GM20000 (cell line): ENCODE measurements at places on chromosomes 6 and 20.

GRCh38 chr20:38130687-38131587 lies 34.1 kb downstream of the TGM2 start:
- no peak for DNase-seq

GRCh38 chr20:53855733-53856132 lies 214.7 kb downstream of the BCAS1 start:
- no peak for DNase-seq

GRCh38 chr6:53546281-53546680 lies 1.4 kb upstream of the GCLC start:
- no peak for DNase-seq

GRCh38 chr20:775679-776135 lies 7.4 kb upstream of the SLC52A3 start:
- DNase-seq = no peak

DNA sequence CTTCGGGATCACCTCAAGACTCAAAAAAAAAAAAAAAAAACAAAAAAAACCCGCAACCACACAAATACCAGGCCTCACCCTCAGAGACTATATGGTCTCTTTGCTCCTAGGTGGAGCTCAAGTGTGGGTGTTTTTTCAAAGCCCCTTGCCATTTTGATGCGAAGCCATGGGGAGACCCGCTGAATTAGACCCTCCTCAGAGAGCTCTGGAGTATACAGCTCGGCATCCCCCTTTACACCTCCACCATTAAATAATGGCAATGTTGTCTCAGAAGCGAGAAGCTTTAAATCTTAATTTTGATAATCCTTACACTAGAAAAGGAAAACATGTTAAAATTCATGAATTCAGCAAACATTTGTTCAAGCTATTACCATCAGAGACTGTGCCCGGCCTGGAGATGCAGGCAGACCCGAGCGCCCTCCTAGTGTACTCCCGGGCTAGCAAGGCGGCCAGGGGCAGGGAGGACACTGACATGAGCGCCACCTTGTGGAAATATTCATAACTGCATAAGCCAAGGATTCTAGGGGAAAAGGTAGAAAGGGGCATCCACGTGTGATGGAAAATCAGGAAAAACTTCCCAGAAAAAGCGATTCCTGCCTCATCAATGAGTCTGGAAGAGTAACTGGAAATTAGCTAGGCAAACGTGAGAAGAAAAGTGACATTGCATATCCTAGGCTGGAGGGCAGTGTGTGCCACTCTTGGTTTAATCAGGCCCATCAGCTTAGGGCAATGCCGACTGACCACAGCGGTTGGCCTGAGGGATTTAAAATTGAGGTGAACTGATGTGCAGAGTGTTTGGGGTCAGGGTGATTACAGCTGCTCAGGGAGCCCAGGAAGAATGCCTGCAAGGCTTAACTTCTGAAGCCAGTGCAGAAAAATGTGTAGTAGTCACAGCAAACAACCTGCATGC lies 72.5 kb downstream of the B3GAT2 start:
- peak; percentile 78 for DNase-seq

GRCh38 chr6:138795809-138796603 lies at the start of gene ECT2L:
TSS of gene ECT2L (plus strand) at chr6:138796087. CDS start at chr6:138813275, 17,188 bp downstream.
- DNase-seq = no peak

DNA sequence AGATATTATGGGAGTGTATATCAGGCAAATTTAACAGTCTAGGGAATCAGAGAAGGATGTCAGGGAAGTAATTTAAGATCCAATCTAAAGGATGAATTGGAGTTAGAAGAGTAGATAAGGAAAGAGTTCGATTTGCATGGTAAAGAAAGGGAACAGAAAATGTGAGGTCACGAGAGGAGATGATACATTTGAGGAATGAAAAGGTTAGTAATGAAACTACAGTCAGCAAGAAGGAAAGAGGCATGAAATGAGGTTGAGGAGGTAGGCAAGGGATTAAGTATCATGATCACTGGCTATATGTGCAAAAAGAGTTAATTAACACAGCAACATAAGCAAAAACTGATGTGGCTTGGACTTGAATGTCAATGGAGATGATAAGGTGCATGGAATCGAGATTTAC lies 22.4 kb downstream of the ZNF318 start:
- no peak for DNase-seq

DNA sequence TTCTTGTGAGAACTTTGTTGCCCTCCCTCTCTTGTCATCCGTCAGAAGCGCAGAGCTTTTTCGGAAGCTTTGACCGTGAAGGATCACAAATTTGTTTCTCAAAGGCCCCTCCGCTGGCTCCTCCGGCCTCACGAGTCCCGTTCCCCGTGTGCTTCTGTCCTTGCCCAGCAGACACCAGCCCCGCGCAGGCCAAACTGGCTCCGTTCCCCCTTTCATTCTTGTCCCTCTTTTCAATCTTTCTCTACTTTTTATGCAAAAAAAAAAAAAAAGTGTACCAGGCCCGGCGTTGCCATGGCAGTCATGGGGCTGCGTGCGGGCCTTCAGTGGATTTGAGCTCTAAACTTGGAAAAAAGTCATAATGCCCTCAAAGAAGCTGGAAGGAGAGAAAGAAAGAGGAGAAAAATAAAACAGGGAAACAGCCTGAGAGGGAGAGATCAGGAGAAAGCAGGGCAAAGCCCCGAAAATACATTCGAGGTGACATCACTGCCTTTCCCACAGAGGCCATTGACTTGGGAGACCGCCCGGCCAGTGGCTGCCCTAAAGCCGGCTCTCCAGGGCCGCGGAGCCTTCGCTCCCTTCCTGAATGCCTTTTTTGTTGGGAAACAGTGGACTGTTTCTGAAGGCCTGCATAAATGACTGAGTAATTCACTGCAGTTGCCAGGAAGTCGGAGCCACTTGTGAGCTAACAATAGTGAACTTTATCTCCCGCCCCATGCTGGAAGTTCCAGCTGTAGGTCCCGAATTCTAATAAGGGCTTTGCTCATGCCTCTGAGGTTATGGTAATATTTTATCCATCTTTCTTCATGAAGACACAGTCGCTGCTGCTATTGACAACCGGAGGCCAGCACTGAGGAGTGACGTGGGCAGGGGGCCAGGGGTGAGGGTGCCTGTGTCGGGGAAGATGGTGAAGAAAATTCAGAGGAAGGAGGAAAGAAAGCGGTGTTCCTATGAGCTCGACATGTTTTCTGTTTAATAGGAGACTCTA lies 670.9 kb downstream of the QKI start:
- DNase-seq = no peak

- no peak for DNase-seq
Measured at GRCh38 chr6:104995989-104996617, 39.2 kb downstream of the LIN28B start.

GRCh38 chr6:37713529-37714119 lies 15.9 kb upstream of the MDGA1 start:
- DNase-seq = no peak

DNA sequence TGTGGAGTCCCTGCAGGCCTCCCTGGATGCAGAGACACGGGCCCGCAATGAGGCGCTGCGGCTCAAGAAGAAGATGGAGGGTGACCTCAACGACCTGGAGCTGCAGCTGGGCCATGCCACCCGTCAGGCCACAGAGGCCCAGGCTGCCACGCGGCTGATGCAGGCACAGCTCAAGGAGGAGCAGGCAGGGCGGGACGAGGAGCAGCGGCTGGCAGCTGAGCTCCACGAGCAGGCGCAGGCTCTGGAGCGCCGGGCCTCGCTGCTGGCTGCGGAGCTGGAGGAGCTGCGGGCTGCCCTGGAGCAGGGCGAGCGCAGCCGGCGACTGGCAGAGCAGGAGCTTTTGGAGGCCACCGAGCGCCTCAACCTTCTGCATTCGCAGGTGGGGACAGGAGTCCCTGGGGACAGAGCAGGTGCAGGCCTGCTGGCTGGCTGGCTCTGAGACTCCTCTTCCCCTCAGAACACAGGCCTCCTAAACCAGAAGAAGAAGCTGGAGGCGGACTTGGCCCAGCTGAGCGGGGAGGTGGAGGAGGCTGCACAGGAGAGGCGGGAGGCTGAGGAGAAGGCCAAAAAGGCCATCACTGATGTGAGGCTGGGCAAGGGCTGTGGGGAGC lies 44.7 kb downstream of the MYH7B start:
- no peak for DNase-seq

DNA sequence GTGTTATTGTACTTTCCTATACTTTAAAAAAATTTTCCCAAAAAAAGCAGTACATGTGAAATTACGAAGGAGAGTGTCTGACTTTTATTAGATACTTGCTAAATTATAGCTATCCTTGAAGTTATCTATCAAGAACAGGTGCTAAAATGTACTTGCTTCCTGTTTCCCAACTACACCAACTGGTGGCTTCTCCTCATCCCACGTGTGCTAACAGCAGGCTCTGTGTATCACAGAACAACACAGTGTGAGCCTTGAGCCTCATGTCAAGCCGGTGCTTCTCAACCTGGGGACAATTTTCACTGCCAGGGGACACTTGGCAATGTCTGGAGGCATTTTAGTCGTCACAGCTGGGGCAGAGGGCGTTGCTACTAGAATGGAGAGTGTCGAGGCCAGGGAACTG lies 36.2 kb upstream of the CDYL start:
- no peak for DNase-seq

DNA sequence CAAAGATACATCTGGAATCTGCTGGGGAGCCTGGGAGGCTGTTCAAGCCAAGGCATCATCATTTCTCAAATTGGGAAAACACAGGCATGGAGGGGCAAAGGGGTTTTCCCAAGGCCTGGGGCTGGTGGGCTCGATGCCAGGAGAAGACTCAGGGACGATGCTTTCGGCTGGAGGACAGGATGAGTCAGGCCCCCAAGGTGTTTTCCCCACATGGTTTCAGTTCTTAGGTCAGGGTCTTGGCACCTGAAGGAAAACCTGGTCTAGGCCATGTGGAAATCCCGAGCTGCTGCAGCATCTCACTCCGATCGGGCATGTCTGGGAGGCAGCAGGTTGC lies 348.1 kb downstream of the CDC5L start:
- DNase-seq = peak; percentile 62

GRCh38 chr6:3376893-3377535 lies 79.8 kb downstream of the SLC22A23 start:
- DNase-seq = no peak
